ENCODE measurements at places on chromosomes 1 and 21. TPM values are rescaled to one million over a fixed set of nuclear protein-coding genes. Genes with fewer than 3 reads are reported as not detected.

GRCh38 chr1:221100611-221101010, 221.4 kb downstream of the HLX start:
- DNase-seq = no peak

The CD48 gene
- total RNA-seq = 3.6 TPM

GRCh38 chr1:12527564-12527963, 90.4 kb downstream of the DHRS3 start:
- DNase-seq = no peak

DNA sequence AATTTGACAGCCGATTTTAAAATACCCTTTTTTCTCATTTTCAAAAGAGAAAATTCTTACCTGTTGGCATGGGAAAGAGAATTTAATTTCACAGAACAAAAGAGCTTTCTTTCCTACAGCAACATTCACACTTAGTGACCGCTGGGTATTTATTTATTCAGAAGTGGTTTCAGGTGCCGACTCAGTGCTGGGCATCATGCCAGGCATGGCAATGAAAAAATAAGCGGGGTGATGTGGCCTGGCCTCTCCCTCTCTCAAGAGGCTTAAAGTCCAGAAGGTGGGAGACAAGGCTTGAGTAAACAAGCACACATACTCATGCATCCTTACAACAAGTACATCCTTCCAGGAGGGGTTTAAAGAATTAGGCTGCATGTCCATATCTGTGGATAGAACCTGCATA, 4.1 kb upstream of the PCP4 start:
- no peak for DNase-seq

- DNase-seq = no peak
Measured at GRCh38 chr1:116739371-116740012, 14.7 kb upstream of the CD2 start.

The SHISA4 gene
- total RNA-seq = 3.3 TPM

The DNASE2B gene
- total RNA-seq = not detected

GRCh38 chr1:160494620-160495019, 28.4 kb downstream of the SLAMF6 start:
- no peak for DNase-seq

GRCh38 chr1:34682452-34683223, 72.2 kb upstream of the GJB5 start:
- DNase-seq = no peak

- no peak for DNase-seq
Measured at GRCh38 chr1:224041032-224041431, 72.9 kb upstream of the FBXO28 start.

The FAM72B gene
- total RNA-seq = 2.6 TPM

The OR2L3 gene
- not detected for total RNA-seq

Measured in esophagus squamous epithelium (tissue), 5 donors.